ENCODE measurements at places on chromosomes 1 and 21.
A peak's percentile ranks its signal among the peaks of the same experiment; 100 is the strongest.

- DNase-seq = no peak
Measured at GRCh38 chr21:28142697-28143096, 850.0 kb downstream of the LTN1 start.

GRCh38 chr1:213996320-213997037 lies 8.7 kb downstream of the PROX1 start:
- no peak for DNase-seq

GRCh38 chr1:59141267-59141863 lies 155.5 kb upstream of the FGGY start:
- no peak for DNase-seq

GRCh38 chr1:53025034-53025768 lies 36.8 kb upstream of the PODN start:
- DNase-seq = peak; percentile 46

DNA sequence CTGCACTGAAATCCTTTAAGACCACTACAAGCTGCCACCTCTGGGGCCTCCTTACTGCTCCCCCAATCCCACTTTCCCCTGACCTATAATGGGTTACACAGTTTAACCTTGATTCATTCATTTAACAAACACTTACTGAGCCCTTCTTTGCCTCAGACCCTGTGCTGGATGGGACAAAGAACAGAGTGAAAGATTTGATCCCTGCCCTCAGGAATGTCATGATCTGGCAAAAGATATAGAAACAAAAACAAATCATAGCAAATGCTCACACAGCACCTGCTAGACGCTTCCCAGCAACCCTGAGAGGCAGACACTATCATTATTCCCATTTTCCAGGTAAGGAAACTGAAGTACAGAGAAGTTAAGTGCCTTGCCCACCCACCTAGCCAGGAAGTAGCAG lies 7.0 kb upstream of the AUNIP start:
- no peak for DNase-seq

DNA sequence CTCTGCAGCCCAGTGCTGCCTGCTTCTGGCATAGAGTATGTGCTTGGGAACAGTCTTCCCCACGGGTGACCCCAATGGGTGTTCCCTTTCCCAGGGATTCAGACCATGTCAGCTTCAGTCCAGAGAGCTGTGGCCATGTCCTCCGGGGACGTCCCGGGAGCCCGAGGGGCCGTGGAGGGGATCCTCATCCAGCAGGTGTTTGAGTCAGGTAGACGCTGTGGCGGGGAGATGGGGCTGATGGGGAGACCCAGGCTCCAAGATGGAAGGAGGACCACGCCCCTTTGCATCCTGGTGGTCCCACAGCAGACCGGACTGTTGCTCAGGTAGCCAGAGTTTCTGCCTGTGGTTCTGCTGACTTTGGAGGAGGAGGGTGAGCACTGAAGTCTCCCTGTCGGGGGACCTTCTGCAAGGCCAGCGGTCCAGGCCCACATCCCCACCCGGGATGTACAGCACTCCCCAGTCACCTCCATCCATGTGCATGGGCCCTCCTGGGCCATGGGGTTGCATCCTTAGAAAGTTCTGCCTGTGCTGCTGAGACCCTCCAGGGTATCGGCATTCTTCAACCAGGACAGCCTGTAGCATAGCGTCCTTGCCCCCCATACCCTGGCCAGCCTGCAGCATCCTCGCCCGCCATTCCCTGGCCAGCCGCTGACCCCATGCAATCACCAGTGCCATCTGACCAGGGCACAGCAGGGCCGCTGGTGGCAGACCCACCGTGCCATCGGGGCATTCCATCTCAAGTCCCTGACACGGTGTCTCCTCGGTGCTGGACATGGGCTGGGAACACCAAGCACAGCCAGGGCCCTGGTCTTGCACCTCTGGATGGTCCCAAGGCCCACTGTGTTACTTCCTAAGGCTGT lies 2.8 kb downstream of the AIRE start:
- no peak for DNase-seq

DNA sequence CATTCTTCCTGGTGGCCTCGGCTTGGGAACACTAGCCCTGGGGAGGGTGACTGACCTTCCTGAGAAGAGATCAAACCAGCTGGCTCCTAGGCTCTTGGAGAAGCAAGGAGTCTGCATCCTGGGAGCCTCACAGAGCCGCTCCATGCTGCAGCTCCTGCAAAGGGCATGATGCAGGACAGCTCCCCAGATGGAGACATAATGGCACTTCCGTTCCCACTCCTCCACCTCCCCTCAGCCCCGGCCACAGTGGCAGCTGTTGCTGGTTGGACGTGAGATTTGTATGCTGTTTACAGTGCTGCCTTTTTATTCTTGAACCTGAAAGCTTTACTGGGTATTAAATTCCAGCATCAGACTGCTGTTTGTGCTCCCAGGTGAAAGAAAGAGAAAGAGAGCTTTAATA lies 83.7 kb upstream of the CTTNBP2NL start:
- no peak for DNase-seq

DNA sequence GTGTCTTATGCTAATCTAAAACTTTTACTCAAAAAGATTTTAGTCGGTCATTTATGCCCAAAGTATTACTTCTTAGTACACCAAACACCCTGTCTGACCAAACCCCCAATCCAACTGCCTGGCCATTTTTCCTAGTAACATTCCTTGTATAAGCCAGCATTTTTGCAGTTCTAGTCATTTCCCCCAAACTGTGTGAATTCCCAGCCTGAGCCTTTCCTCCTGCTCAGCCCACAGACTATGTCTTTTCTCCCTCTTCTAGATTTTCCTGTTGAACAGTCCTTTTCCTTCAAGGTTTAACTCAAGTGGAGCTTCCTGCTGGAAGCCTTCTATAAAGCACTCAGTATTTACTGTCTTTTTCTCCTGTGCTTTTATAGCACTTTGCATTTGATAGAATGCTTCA lies 843.8 kb downstream of the USP25 start:
- no peak for DNase-seq

DNA sequence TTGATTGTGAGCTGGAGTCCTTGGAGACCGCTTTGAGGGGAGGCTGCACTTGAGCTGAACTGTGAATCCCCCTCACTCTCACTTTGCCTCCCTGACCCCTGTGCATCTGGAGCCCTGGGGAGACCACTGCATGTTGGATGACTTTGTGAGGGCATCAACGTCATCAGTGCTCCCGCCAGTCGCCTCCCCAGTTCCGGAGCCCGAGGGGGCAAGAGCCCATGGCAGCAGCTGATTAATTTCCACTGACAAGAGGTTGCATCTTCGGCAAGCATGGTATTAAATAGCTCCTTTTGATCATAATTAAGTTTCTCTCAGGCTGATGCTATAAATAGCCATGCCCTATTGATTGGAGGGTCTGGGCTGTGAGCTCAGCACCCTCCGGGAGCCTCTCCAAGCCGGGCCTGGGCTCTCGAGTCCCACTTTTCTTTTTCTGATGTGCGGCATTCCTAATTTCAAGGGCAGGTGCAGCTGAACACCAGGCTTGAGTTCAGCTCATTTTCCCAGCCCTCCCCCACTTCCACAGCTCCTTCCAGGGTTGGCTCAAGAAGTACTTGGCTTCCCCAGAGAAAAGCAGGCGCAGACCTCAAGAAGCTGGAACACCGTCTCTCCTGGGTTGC lies 33.2 kb downstream of the KCND3 start:
- no peak for DNase-seq

GRCh38 chr1:201329286-201329685 lies 46.0 kb downstream of the PKP1 start:
- DNase-seq = no peak

DNA sequence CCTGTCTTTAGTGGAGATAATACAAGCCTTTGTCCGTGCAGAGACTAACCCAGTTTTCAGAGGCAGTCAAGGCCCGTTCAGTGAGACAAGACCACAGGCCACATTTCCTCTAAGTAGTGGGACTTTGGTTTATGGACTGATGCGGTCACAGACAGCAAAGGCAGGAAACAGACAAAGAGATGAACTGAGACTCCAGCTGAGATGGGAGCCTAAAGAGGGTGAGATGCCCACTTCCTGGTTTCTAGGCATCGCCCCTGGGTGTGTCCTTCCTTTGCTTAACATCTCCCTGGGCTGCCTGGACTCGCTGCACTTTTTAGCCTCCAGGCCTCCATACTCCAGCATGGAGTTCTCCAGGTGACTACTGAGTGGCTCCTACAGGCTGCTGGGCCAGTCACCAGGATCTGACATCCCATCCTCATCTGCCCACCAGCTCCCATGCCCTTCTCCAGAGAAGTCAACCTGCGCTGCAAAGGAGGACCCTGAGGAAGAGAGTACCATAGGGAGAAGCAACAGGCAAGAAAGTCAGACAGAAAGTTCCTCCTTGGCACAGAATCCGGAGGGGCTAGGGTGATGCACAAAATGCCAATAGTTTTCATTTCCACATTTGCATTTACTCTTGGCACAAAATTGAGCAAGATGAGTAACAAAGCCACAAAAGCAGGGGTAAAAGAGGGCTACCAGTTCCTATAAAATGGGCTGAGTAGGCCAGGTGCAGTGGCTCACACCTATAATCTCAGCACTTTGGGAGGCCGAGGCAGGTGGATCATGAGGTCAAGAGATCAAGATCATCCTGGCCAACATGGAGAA lies 15.1 kb downstream of the THEMIS2 start:
- DNase-seq = no peak

DNA sequence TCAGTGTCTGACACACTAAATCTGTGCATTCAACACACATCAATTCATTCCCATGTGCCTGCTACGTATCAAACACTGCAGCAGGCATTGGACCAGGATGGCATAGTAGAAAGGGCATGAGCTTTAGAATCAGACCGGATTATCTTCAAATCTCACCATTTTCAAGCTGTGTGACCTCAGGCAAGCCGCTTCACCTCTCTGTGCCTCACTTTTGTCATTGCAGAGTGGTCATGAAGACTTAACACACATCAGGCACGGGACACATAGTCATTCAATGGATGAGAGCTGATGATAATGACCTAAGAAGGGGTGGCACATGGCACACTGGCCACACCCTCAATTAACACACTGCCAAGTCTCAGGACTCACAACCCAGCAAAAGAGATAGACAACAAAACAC lies 46.8 kb downstream of the KLHDC7A start:
- no peak for DNase-seq

DNA sequence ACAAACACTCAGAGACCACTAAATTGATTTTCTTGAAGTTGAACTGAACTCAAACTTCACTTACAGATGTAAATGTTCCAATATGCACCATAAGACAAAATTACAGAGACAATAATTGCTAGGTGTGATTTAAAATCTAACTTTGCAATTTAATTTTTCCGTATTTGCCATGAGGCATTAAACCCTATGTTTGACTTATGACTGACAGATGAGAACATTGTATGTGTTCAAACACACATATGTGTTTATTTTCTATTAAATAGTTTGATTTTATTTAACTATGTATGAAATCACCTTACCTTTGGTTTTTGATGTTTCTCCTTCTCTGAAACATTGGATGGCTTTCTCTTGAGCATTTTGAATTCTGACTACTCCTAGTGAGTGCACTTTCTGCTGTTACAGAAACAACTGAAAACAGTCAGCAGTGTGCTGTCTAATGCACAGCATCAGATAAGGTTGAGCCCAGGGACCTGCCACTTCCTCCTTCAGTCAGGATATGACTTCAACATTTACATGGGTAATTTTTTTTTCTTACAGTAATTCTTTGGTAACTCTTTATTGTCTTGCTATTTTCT lies at the start of gene SAMSN1:
SAMSN1 (minus strand) TSS at position 410 of the 575 bp plus-strand sequence; CDS start at position 356, 54 bp downstream.
- no peak for DNase-seq

DNA sequence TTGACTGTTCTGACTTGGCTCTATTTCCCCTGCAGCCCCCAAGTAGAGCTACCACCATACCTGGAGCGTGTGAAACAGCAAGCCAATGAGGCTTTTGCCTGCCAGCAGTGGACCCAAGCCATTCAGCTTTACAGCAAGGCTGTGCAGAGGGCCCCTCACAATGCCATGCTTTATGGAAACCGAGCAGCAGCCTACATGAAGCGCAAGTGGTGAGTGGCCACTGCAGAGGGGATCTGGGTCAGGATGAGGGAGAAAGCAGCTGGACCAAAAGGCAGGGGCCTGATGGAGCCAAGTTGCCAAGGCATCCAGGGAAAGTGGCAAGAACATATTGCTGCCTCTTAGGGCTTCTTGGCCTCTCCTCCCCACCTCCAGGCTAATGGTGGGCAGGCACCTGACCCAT lies 24.1 kb upstream of the TMEM222 start:
- DNase-seq = no peak

GRCh38 chr1:26540351-26540750 lies 10.8 kb downstream of the RPS6KA1 start:
- DNase-seq = no peak

All from HTR-8/SVneo (cell line).